ENCODE measurements at places on chromosomes 4 and X.

GRCh38 chrX:146581981-146582712 lies 227.4 kb upstream of the CXorf51B start:
- no peak for DNase-seq

- peak; percentile 34 for DNase-seq
These were observed 772 bp upstream of the WNK3 start for GRCh38 chrX:54358424-54359211.

DNA sequence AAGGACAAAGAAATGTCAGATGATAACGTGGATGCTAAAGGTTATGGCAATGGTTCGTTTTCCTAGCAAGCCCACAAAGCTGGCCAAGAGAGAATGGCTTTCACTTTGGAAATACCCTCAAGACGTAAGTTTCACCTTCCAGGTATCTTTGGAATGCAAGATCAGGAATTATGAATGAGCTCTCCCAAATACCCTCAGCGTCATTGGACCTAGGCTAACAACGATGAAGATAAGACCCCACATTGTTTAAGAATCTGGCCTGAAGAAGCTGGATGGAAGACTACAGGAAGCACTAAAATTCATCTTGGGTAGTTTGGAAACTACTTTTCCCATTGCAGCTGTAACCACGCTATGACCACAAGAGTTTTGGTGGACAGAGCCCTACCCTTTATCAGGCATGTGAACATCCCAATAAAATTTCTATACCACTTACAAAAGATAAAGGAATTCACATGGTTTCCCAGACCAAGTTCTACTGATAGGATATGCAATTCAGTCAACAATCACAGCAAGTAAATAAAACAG lies 111.9 kb downstream of the KDR start:
- DNase-seq = no peak

DNA sequence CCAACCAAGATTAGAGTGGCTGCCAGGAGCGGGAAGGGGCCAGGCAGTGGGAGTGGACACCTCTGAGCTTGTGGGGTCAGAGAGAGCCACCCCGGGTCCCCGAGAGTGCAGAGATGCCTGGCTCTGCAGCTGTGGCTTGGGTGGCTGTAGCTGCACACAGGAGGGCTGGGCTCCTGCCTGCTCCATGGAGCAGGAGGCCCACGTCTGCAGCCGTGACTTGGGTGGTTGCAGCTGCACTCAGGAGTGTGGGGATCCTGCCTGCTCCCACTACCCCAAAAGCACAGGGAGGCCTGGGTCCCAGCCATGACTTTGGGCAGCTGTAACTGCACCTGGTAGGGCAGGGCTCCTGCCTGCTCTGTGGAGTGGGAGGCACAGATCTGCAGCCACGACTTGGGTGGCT lies 28.7 kb upstream of the DIPK2B start:
- DNase-seq = no peak

DNA sequence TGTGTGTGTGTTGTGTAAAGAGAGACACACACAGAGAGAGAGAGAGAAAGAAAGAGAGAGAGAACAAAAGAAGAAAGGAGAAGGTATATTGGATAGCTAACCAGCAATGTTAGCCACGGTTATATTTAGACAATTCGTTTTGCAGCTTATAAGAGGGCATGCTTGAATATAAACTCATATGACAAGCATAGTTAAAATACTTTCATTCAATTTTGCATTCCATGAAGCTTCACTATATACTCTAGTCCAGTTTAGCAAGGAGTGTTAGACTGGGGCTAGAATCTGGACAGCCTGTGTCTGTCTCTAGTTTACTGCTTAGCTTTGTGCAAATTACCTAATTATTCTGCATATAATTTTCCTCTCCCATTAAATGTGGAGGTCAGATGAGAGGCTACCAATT lies 525.9 kb upstream of the ZFP42 start:
- DNase-seq = no peak

GRCh38 chrX:137352101-137352660 lies 213.7 kb upstream of the ZIC3 start:
- DNase-seq = no peak

DNA sequence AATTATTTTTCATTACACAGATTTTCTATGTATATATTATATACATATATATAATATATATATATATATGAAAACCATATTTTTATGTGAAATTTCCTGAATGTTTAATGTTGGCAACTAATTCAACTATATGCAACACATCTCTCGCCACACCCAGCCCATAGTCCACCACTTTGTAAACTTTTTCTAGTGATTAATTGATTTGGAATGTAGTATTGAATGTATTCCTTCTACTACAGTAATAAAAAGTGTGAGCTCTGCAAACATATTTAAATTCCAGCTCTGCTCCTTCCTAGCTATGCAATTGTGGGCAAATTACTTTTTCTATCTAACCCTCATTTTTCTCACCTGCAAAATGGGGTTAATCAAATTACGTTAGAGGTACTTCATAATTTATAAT lies 187.8 kb downstream of the TEX11 start:
- DNase-seq = no peak

- no peak for DNase-seq
These were observed 31.6 kb upstream of the MRFAP1 start for GRCh38 chr4:6608758-6609414.

- DNase-seq = peak; percentile 45
These were observed 24.3 kb upstream of the PGM2 start for GRCh38 chr4:37802068-37802666.

DNA sequence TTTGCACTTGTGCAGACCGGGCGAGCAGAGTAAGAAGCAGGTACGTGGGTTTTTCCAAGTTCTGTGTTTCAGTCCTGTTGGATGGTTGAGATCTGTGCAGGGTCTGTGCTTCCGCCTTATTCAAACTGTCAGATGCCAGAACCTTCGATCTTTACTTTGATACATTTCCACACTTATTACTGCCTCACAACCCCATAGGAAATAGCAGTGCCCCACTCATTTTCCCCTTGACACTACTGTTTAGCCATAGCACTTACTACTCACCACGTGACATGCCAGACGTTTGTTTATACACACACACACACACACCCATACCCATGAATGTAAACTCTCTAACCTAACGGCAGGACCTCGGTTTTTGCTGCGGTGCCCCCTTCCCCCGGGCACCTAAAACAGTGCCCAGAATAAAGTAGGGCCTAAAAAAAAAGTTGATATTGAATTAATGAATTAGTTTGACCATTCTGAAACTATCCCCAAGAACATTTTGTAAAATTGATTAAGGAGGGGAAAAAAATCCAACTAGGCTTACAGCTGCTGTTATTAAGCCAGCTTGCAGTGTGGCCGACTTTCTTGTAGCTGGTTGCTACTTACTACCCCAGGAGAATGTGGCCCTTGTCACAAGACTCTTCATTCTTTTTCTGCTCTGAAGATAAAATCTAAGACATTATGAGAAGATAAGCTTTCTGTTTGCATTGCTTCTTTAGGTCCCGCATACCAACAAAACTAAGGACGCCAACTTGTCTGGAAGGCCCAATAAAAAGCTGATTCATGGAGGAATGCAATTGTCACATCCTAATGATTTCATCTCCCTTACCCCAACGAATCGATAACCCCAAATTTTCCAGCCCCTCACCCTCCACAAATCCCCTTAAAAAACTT lies 704 bp upstream of the SEPSECS start:
- DNase-seq = no peak

GRCh38 chrX:22192419-22193060 lies 80.2 kb upstream of the CBLL2 start:
- DNase-seq = no peak

DNA sequence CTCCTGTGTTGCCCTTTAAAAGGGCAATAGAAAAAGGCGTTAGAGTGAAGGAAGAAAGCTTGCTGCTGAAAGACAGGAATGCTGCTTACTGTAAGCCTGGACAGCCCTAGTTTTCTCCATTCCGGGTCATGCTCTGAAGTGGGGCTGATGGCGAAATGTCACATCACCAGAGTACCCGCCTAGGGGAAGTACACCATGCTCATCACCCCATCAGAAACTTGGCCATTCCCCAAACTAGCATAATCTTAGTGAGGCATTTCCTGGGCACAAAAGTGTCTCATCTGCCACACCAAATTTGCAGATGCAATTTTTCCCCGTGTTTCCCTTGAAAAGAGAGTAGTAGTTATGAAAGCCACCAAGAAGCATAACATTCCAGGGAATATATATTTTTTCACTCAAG lies 47.8 kb upstream of the CAMK2D start:
- no peak for DNase-seq

DNA sequence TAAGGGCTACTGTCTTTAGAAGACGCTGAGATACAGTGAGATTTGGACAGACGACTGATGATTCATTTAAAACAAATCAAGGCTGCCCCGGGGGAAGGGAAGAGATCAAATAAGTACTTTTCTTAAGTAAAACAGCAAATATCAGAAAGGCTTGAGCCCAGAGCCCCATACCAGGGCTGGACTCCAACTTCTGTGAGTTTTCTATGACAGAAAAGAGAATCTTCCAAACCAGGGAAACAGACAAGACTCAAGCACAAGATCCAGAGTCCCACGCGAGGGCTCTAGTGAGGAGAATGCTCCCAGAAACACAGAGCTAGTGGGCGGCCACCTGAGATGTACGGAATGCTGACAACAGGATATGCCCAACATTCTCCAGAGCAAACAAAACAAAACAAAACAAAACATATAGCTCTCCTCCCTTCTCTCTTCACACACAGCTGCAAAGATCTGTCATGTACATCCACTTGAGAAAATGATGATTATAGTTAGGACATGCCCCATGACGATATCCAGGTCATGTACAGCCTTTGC lies 13.1 kb downstream of the ACSL1 start:
- DNase-seq = no peak

DNA sequence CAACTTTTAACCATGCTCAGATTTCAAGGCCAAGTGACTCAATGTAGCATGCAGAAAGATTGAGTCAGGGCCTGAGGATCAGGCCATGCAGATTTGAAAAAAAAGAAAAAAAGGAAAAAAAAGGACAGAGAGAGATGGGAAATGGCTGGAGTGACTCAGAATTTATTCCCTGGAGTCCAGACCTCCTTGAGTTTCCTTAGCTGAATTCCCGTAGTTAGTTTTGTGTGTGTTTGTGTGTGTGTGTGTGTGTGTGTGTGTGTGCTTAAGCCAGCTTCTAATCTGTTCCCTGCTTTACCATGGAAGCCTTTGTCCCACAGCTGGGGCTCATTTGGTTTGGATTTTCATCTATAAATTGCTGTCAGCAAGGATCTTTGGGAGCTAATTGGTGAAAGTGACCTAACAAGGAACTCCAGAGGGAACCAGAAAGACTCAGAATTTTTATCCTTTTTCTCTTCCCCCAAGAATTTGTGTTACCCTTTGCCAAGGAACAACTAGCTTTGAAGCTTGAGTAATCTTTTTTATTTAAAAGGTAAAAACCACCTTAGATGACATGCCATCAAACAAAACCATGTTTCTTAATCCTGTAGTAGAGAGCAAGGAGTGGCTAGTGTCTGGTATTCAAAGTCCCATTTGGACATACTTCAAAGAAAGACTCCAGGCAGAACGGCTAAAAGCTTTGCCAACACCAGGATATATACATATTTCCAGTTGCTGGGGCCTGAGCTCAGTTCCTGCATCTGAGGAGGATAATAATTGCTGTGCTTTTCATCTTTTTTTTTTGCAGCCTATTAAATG lies 109.0 kb upstream of the DDIT4L start:
- DNase-seq = no peak

DNA sequence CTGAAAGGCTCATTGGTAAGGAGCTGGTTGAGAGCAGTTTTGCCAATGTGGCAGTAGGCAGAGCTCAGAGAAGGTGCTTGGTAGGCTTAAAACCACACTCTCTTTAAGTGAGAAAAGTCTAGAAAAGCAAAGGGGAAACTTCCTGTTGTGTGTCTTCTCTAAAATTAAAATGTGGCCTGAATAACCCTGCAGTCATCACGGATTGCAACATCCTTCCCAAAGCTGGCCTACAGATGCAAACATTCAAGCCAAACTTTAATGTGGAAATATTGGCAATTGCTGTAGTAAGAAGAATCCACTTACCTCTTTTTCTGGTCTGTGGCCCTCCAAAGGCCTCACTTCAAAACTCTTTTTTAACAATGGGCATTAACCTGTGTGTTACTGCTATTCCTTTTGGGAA lies 348.5 kb downstream of the OPHN1 start:
- DNase-seq = no peak

GRCh38 chr4:182913621-182914020 lies 3.6 kb downstream of the DCTD start:
- no peak for DNase-seq

- DNase-seq = no peak
These were observed 17.0 kb upstream of the MAGED1 start for GRCh38 chrX:51876441-51876840.

- no peak for DNase-seq
These were observed 260.2 kb upstream of the CPEB2 start for GRCh38 chr4:14742054-14742453.

GRCh38 chrX:10326578-10326977 lies 169.8 kb downstream of the CLCN4 start:
- no peak for DNase-seq
